ENCODE measurements at places on chromosomes 16 and 17. TPM values are rescaled to one million over a fixed set of nuclear protein-coding genes. Genes with fewer than 3 reads are reported as not detected.

Gene MT1F
- 1.1 TPM for polyA plus RNA-seq

Gene TK2
- polyA plus RNA-seq = 4.0 TPM

Gene SMIM5
- polyA plus RNA-seq = 0.21 TPM

Gene TPSG1
- not detected for polyA plus RNA-seq

Gene KRTAP17-1
- polyA plus RNA-seq = not detected

Gene KRTAP4-6
- polyA plus RNA-seq = not detected

Gene FOXJ1
- 0.09 TPM for polyA plus RNA-seq

Gene GNGT2
- 0.58 TPM for polyA plus RNA-seq

Gene ACSM2B
- not detected for polyA plus RNA-seq

Gene CA5A
- not detected for polyA plus RNA-seq

Gene SDK2
- polyA plus RNA-seq = 0.04 TPM

Gene KRTAP9-4
- not detected for polyA plus RNA-seq
